ENCODE measurements at places on chromosomes 16 and 17.

- no peak for DNase-seq
These were observed 31.1 kb downstream of the RBFOX1 start for GRCh38 chr16:7363422-7364417.

GRCh38 chr17:12021623-12022140, 1.0 kb downstream of the MAP2K4 start:
- no peak for DNase-seq

GRCh38 chr17:41772218-41772585, 14.3 kb downstream of the JUP start:
- DNase-seq: no peak

DNA sequence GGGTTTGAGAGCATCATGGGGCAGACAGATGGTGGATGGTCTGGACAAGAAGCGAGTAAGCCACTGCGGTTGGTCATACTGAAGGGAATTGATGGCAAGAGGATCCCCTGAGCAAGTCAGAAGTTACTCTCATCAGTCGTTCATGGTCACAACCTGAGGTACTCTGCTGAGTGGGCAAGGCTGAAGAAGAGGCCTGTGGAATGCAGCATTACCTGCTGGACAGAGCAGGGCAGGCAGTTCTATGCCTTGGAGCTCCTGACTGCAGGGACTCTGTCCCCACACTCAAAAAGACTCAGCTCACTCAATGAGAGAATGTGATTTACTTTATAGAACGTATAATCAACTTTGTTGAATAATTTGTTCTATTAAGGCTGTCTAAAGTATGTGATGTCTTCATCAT, 28.3 kb downstream of the ALDH3A2 start:
- no peak for DNase-seq

DNA sequence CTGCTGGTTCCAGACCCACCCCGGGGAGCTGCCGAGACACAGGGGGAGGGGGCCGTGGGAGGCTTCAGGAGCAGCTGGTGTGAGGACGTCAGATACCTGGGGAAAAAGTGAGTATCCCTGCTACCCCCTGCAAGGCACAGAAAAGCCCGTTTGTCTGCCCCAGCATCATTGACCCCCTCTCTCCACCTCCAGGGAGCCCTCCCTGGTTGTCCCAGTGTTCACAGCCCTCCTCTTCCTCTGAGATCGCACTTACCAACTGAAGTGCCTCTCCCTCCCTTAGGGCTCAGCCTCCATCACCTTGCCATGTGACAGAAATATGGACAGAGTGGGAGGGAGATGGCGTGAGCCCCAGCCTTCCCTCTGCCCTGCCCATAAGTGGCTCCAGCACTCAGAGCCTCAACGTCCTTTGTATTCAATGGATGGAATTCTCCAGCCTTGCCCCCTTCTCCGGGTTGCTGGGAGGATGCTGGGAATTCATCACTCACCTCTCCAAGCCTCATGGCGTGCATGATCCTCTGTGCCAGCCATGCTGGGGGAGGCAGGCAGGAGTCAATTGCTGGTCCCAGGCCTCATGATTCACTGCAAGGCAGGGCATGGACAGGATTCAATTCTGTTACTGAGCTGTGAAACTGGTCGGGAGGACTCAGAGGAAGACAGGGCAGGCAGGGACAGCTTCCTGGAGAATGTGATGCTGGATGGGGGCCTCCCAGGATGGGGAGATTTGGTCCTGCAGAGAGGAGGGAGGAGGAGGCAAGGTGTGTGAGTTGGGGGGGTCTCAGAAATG, 14.6 kb downstream of the SPNS3 start:
- DNase-seq: no peak

DNA sequence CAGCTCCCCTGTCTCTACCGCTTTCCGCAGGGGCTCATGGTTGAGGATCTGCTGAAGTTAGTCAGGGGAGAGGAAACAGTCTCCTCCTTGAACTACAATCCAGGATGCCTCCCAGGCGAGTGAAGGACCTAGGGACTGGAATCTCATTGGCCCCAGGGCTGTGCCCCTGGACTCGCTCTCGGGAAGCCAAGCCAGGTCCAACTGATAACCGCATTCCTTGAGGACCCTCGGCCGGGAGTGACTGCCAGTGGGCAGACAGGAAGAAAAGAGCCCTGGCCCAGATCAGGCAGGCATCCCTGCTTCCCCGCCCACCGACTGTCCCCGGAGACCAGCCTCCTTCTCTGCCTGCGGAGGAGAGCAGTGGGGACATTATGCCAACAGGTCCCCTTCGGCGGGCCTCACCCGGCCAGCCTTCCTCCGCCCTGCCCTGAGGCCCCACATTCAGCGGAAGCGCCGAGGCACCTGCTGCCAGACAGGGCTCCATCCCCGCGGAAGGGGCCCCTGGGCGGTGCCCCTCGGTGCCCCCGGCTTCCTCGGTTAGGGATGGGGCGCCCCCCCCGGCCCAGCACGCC, 776 bp downstream of the LRRC75A start:
- DNase-seq: no peak

GRCh38 chr17:38748149-38748891, at the start of gene PCGF2:
Gene PCGF2 (minus strand): TSS chr17:38748336. CDS start chr17:38740402, 7,934 bp downstream.
- DNase-seq: peak; percentile 87

DNA sequence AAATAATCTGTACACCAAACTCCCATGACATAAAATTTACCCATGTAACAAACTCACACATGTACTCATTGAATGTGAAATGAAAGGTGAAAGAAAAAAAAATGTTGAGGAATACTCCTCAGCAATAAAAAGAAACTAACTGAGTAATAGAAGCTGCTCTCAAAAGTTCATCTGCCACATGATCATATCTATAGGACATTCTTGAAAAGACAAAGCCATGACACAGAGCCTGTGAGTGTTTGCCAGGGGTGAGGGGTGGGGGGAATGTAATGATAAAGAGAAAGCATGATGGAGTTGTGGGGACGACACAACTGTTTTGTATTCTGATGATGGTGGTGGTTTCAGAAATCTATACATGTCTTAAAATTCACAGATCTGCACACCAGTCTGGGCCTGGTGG, 52.2 kb upstream of the TMC5 start:
- DNase-seq: peak; percentile 9

- DNase-seq: no peak
These were observed 26.5 kb upstream of the ZNF469 start for GRCh38 chr16:88356124-88356726.
